Tibial artery (tissue), 4 donors: ENCODE measurements at places on chromosomes 7 and 10.

DNA sequence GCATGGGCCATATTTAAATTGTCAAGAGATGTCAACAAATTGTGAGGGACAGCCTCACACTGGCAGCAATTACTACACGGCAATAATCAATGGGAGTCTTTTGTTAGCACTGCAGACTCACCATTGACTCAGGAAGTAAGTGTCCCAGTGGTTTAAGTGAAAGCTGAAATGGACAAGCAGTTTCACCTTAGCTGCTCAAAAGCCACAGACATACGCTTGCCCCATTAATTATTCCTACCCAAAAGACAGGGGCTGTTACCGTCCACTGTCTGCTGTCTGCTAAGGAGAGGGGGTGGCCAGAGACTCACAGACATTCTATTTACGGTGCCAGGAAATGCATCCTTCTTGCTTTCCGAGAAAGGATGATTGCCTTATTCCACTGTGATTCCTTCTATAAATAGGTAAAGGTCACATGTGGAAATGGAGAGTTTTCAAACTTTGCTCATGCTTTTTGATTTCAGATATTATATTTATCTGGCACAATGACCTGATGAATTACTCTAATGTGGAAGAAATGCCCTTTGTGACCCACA lies 309.7 kb upstream of the NFE2L3 start:
- DNase-seq: no peak

- DNase-seq: no peak
Observed at GRCh38 chr7:29385214-29385814, 178.3 kb upstream of the PRR15 start.

DNA sequence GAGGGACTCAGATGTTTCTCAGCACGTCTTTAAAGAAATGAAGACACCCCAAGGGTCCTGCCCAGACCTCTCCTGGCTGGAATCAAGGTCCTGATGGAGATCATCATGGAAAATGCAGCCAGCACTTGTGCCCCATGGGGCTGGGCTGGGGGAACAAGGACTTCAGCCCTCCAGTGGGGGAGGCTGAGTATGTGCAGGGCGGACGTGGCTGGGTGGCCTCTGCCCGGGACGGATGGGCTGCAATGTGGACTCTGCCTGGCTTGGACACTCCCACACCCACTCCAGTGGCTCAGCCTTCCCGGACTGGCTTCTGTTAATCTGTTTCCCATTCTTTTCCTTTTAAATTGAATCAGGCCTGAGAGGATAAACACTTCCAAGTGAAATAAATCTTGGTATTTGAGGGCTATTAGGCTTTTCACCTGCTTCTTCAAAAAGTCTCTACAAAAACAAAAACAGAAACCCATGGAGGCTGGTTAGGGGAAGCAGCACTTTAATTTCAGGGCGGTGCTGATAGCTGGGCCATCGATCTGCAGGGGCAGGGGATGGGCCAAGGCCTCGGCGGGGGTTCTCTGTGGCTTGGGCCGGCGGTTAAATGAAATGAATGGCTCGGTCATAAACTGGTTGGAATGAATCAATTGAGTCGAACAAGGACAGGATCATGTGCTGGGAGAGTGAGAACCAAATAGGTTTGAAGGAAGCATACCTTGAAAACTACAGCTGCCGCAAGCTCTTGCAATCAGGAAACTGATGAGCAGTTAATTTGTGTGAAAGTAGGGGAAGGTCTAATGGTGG lies 51.4 kb downstream of the ADARB2 start:
- DNase-seq: peak; percentile 16

DNA sequence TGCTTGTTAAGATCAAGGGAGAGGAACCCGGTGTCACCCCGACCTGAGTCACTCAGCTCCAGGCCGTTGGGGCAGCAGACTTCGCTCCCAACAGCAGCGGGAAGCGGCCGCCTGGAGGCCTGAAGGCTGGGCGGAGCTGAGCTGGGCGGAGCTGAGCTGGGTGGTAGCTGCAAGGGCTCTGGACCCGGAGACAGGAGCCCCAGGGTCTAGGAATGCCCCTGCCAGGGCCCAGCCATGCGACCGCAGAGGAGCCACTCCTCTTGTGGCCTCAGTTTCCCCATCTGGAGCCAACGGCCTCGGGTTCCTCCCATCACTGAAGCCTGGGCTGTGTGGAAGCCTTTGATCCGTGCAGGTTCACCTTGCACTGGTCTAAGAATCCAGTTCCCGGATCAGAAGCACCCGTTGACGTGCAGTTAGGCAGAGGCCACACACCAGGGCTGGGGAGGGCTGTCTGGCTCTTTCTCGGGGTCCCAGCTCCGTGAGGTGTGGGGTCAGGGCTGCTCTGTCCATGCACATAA lies 21.9 kb upstream of the DPYSL4 start:
- DNase-seq: no peak

- DNase-seq: no peak
Observed at GRCh38 chr10:93413252-93413689, 68.9 kb downstream of the MYOF start.

- no peak for DNase-seq
Observed at GRCh38 chr7:138970446-138970845, 10.7 kb downstream of the KIAA1549 start.

- no peak for DNase-seq
Observed at GRCh38 chr7:106068538-106068961, 43.6 kb downstream of the SYPL1 start.

- no peak for DNase-seq
Observed at GRCh38 chr7:79709574-79710409, 256.3 kb upstream of the MAGI2 start.

DNA sequence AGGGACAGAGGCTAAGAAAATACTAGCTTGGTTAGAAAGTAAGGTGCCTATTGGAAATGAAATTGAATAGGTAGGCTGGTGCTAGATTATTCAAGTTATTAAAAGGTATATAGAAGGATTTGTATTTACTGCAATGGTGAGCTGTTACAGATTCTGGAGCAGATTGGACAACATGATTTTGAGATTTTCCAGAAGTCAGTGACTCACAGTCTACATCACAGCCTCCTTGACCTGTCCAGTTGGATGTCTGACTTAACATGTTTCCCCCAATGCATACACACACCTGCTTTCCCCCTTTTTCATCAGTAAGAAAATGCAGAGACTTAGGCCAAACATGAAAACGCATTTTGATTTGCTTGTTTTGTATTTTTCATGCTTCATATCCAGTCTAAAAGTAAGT lies 33.4 kb downstream of the STARD3NL start:
- DNase-seq: no peak

- DNase-seq: no peak
Observed at GRCh38 chr7:85840554-85840953, 653.7 kb upstream of the SEMA3D start.

GRCh38 chr7:19713676-19714075 lies 4.8 kb upstream of the POLR1F start:
- DNase-seq: no peak

- no peak for DNase-seq
Observed at GRCh38 chr7:102819151-102819550, 70.4 kb downstream of the FAM185A start.

DNA sequence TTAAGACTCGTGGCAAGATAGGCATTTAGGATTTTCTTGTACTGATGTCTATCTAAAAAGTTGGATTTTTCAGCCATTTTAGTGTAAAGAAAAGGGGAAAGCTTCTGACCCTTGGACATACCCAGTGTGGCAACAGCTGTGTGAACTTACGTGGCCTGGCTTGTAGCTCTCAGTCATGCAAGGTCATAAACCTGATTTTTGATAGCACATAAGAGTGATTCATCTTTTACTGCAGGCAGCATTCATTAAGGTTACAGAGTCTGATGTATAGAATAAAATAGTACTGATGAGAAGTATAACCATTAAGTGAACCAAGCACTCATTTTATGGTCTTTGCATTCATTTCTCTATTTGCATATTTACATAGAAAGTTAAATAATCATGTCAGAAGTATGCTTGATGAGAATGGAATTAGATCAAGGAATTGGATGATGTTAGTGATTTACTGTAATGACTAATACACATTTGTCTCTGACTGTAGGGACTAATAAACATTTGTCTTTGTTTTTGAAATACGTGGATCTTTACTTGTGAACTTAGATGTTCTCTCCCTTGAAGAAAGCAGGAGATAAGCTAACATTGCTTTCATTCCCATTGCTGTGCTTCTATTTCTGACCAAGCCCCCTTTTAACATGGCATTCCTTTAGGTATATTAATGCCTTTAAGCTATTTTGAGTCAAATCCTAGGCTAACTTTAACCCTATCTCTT lies 88.2 kb downstream of the GSDME start:
- DNase-seq: no peak

- no peak for DNase-seq
Observed at GRCh38 chr10:69358148-69358795, 58.4 kb downstream of the TACR2 start.

DNA sequence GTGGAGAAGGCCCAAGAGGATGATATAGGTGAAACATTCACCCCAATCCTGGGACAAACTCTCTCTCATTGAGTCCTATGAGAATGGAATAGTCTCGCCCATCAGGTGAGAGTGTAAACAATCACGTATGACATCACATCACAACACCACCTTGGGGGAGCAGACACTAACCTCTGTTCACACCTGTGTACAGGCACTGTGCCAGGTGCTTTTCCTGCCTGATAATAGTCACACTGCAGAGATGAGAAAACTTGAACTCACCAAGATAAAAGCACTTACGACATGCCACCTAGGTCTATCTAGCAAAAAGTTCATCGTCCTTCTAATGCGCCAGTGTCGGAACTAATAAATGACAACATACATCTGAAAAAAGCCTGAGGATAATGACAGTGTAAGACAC lies 187.8 kb downstream of the FAM107B start:
- DNase-seq: no peak

- no peak for DNase-seq
Observed at GRCh38 chr7:42883950-42884349, 27.9 kb downstream of the C7orf25 start.

DNA sequence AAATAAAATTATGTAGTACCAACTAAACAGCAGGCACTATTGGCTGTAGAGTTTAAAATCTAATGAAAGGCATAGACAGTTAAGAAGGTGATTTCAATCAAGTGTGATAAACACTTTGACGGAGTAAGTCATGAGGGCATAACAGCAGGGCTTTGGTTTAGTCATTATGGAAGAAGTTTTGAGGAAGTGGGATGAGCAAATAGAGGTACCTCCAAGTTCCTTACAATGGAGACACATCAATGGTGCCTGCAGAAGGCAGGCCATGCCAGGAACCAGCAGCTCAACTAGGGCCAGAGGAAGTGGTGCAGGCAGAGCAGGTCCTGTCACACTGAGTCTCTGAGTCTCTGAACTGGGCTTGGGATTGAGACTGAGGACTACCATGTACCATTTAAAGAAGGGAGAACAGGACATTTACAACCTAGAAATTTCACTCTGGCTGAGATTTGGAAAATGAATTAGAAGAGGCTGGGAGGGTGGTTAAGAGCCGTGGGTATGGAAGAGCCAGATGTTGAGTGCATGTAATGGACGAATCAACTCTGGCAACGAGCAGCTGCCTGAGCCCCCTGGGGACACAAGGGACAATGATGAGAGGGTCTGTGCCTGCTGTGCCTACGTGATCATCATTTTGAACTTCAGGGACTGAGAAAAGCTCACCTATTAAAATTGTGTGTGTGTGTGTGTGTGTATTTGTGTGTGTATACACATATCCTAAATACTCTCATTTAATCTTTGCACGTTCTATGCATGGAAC lies 208.7 kb upstream of the POM121L12 start:
- no peak for DNase-seq

DNA sequence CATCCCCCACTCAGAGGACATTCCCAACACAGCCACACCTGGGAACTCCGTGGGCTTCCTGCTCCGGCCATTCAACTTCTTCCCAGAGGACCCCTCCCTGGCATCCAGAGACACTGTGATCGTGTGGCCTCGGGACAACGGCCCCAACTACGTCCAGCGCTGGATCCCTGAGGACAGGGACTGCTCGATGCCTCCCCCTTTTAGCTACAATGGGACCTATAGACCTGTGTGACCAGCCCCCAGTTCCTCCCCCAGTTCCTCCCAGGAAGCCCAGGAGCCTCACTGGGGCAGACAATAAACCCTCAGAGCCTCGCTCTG lies 8.6 kb downstream of the AOC1 start:
- DNase-seq: no peak

DNA sequence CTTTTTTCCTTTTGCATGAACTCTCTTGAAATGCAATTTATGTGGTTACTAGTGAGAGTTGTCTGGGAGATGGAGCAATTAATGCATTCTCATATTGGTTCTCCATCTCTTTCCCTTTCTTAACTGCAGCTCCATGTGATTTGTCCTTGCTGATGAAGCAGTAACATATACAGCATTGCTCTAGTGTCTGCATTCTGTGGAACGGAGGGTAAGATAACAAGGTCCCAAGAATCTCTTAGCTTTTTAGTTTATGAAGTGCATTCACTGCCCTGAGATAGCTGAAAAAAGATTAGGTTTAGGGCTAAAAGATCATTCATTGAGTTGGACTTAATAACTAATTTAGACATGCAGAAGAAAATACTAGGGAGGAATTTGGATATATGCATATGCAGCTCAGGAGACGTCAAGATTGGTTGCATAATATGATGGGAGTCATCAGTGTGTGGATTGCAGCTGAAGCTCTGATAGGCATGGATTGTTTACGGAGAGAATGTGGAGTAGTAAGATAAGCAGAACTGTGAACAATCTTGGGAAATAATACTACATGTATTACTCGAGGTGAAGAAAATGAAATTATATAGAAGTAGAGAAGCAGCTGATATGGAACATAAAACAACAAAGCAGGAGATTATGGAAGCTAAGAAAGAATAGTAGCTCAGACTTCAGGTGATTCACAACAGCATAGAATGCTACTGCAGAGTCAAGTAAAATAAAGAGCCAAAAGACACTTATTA lies 404.7 kb downstream of the ARL4A start:
- DNase-seq: no peak

GRCh38 chr10:3683560-3683959 lies 101.4 kb downstream of the KLF6 start:
- DNase-seq: no peak

DNA sequence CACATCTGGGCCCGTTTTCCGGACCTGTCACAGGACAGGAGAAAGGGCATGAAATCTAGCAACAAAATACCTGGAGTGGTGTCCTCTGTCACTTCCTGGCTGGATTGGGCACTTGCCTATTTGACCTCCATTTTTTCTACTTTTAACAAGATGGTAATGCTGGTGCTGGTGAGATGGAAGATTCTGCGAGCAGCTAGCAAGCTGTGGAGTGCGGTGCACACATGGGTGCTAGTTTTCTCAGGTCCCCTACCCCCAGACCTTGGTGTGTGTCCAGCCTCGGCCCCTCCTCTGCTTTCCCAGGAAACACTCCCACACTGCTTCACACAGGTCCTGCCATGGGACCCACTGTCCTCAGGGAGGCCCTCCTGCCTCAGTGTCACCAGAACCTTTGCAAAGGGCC lies 87.7 kb downstream of the WDR11 start:
- no peak for DNase-seq

DNA sequence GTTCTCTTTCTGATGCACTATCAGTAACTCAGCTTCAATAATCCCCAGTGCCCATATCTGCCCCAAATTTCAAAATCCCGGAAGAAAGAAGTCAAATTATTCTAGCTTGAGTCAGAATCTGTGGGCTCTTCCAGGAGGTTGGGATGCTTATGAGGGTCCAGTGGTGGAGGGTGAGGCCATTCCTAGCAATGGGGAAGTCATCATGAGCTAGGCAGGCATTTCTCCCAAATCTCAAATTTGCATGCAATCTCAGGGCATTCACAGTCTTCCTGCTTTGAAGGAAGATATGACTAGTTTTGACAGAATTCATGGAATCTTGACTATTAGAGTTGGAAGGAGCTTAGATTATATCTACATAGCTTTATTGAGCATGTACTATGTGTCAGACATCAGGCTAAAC lies 164.3 kb upstream of the AGK start:
- DNase-seq: no peak
